Stimulated activated CD8-positive, alpha-beta memory T cell treated with anti-CD3 and anti-CD28 coated beads, Interleukin-4, amount 100 ng/mL, for 1 hour (primary cell): ENCODE measurements at places on chromosomes 2 and 18.

DNA sequence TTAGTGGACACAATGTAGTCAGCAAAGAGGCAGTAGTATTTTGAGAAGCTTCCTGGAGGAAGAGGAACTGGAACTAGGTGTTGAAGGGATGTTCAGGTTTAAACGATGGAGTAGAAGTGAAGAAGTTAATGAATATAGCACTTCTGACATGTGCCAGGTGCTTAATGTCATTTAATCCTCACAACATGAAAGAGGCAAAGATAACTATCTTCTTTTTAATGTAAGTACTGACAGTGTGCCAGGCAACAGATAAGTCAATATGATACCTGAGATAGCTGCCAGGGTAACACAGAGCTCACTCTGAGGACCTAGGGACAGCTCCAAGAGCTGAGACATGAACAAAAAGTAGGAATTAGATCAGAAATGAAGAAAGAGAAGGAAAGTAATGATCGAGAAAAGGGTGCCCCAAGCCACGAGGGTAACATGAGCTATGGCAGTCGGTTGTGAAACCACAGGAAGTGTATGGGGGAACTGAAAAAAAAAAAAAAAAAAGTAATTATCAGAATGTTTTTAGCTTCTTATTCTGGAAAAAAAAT lies 140.7 kb downstream of the RNF144A start:
- no peak for DNase-seq

DNA sequence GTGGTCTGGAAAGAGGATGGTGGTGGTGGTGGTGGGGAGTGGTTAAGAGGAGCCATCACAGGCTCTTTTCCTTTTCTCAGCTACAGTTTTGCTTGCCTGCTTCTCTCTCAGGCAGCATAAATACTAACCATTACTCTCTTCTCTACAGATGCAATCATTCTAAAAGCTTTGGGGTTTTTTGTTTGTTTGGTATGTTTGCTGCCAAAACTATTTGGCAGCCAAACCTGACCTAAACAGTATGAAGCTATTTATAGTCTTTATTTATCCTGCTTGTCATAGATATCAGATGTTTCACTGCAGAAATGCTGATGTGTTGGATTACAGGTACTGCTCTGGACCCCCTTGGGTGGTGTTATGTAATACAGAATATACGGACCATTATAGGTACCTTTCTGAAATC lies 15.3 kb downstream of the SIX3 start:
- no peak for DNase-seq

- no peak for DNase-seq
Observed at GRCh38 chr2:104977958-104978357, 59.9 kb upstream of the MRPS9 start.

DNA sequence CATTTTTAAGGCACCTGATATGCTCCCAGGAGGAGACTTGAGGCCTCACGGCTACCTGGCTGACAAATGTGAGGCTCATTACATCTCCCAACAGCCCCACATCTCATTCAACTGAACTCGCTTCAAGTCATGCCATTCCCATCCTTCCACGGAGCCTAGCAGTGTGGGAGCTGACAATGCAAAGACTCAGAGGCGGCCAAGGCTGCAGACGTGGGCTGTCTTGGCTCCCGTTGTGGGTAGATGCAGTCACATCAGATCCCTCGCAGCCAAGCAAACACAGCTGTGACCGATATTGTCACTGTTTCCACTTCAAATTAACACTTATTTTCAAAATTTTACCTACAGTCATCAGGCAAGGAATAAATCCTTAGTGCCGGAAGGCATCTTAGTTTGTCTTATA lies 64.0 kb upstream of the TRIB2 start:
- DNase-seq, result no peak

DNA sequence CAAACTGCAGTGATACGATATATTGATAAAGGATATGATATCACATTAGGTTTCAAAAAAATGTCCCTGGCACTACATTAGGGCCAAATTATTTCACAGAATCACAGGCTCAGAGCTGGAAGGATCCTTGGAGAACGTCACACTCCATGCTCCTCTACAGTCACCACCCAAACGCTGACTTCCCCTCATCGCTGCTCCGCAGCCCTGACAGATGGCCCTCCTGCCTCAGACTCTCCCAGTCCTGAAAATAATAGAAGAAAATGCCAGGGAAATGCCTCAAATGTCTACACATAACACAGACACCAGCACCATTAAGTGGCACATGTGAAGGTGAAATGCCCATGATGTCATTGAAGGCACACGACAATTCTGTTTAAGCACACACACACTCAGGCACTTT lies 72.0 kb downstream of the ZNF521 start:
- DNase-seq, result no peak

GRCh38 chr2:14751581-14751980 lies 119.1 kb downstream of the LRATD1 start:
- DNase-seq, result no peak

- no peak for DNase-seq
Observed at GRCh38 chr2:238589591-238590460, 163.1 kb downstream of the ASB1 start.

DNA sequence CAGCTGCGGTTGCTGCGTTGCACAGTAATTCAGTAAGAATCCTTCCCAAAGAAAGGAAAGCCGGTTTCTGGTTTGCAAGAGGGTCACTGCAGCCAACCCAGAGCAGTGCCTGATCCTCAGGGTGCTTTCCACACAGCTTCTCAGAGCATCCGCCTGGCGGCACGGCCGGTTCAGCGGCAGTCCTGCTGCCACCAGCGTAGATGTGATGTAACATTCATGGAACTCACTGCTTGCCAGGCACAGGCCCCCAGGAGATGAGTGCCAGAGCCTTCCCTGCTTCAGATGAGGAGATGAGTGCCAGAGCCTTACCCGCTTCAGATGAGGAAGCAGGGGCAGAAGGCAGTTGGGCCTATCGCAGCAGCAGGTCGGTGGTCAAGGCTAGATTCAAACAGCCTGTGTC lies 230.2 kb downstream of the GBX2 start:
- no peak for DNase-seq

DNA sequence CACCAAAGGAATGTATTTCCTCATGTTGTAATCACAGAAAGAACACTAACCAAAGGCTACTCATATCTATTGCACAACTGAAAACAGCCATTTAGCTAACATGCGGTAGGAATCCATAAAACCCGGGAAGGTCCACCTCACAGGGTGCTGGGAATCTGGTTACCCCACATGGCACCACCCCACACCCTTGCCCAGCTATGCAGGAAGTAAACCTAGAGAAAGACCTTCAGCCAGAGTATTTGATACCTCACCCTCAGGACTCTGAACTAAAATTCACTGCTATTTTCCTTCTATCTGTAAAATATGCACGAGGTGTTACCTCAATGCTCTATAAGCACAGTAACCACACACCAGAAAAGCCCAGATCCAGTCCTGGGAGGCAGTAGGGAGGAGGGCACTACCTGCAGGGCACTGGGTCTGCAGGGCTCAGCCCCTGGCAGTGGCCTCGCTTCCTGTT lies 45.8 kb downstream of the PTPN2 start:
- no peak for DNase-seq

DNA sequence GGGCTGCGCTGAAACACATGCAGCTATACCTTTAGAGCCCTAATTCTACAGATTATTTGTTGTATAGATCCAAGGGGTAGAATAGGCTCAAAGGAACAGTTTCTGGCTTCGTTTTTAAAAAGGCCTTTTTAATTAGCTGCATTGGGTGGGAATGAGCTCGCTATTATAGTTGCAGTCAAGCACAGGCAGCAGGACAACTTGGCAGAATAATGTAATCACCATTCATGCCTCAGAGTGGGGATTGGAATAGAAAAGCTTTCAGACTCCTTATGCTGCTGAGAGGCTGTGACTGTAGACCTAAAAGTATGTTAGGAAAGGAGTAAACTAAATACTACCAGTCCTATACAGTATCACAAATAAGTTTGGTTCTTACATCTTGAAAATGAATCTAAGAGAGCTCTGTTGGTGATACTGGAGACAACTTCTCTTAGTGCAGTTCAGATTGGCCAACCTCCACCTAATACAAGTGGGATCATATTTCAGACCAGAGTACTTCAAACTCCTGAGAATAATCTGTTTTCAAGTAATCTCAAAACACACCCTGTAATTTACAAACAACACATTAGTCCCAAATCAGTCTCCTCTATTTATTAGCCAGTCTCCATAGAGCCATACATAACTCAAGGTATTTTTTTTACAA lies 121.4 kb downstream of the ANTXR1 start:
- DNase-seq, result no peak

DNA sequence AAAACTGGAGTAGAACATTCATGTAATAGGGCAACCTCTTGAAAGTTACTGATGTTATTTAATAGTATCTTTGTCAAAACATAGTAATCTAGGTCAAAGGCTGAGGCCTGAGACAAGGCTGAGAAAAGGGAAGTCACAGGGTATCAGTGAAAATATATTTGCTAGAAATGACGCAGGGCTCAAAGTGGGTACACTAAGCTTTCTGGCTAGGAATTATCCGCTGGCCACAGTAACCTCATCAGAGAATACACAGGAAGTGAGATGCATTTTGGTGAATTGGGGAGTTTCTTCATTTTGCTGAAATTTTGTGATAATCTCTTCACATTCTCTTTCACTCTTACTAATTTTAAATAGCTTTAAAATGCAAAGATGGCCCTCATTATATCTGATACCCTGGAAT lies 206.8 kb downstream of the OTX1 start:
- no peak for DNase-seq

GRCh38 chr2:127275356-127275755 lies 18.6 kb downstream of the ERCC3 start:
- DNase-seq, result no peak

DNA sequence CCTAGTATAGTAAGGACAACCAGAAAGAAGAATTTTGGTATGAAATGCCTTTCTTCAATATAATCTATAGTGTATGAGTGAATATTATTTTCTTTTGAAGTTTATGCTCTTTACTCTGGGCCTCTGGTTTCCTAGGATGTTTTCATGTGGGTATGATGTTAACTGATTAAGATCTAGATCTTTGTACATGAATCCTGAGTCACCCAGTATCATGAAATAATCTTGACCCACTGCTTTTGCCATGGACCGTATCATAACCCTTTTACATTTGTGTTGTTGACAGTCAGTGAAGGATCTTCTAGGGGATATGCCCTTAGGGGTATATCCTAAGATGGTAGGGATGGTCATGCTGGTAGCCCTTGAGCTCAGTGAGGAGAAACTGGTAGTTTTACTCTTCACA lies 100.3 kb downstream of the RAB3GAP1 start:
- DNase-seq, result no peak

- DNase-seq, result no peak
Observed at GRCh38 chr2:42792583-42793333, at the start of gene HAAO. Gene HAAO, minus strand, starts transcription at chr2:42792583. Its CDS starts 47 bp downstream, at chr2:42792536.

DNA sequence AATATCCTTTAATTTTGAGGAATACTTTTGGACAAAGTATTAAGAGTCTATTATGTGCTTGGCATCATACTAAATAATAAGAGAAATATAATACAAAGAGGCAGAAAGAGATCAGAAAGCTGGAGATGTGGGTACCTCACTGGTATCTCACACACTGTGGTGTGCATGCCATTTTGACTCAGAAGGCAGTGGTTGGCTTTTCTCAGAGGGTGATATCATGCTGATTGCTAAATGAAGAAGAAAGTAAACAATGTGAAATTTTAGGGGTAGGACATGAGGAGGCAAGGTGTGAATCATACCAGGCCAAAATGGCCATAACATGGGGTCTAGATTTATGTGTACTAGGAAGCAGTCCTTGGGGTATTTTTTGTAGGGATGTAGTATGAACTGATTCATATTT lies 16.6 kb upstream of the SPOPL start:
- DNase-seq, result no peak

DNA sequence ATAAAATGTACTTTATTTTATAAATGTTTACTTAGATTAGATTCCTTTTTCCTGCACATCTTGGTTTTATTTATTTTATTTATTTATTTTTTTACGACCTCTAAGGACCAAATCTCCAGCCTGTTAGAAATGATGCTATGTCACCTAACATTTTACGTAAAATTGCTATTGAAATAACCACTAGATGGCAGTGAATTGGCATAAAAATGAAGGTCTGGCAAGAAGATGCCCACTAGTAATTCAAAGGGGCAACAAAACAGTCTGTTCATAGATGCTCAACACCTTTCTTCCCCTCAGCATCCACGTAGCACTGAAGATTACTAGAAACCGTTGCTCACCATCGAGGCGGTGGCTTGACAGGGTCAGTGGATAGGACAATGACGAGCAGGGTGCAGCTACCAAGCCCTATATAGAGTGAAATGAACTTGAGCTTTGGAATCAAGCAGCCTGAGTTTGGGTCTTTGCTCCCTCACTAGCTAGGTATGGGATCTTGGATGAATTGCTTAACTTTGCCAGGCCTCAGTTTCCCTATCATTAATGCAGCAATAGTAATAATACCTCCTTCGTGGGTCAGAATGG lies 128.7 kb upstream of the L3MBTL4 start:
- DNase-seq, result no peak
